Glutamatergic neuron (in vitro differentiated cells): ENCODE measurements at places on chromosomes 3 and 15.

- no peak for DNase-seq
These were observed 244.2 kb upstream of the CDIN1 start for GRCh38 chr15:36335224-36335623.

GRCh38 chr15:41207687-41208448, 22.7 kb downstream of the EXD1 start:
- DNase-seq = no peak

DNA sequence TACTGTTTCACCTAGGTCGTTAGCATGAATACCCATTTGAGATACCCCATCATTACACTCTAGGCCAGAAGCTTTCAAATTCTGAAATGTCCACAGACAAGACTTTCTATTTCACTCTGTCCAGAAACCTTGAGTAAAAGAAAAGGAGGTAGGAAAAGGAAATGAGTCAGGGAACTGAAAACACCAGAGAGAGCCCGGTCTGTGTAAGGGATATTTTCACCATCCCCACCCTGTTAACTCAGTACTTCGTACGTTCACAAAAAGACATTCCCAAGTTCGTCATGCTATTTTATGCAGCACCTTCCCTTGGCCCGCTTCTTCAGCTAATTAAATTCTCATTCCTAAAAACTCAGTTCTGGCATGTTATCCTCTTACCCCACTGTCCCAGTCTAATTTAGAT, 89.4 kb upstream of the SOX2 start:
- DNase-seq = no peak

DNA sequence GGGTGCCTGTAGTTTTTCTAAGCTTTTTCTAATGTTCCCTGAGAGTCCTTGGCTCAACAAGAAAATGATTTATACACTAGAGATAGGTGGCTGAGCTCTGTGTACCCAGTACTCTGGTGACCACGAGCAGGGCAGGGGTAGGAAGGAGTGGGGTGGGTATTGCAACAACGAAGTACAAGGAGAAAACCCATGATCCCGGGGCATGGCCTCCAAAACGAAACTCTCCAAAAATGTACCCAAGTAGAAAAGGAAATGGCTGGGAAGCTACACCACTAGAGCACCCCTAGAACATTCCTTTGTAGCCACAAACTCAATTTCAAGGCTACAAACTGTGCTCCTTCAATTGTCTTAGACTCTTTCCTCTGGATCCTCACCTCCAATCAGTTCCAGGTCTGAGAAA, 138.9 kb downstream of the DUT start:
- DNase-seq = no peak

- no peak for DNase-seq
These were observed 23.1 kb upstream of the MBNL1 start for GRCh38 chr3:152245498-152246170.

DNA sequence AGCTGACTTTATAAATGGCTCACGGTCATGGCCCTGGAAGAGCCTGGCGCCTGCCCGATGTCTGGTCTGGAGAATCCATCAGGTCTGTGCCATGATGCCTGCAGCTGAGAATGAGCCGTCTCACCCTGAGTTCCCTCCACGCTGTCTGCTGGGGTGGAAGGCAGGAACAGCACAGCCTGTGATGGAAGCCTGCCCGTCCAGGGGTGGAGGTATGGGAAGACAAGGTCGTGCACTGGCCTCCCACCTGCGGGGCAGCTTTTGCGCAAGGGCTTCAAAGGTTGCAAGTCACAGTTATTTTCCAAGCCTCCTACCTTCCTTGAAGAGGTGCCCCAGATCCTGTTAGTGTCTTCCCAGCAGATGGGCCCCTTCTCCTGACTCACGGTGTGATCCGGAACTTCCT, 275.5 kb downstream of the FAM43A start:
- no peak for DNase-seq

DNA sequence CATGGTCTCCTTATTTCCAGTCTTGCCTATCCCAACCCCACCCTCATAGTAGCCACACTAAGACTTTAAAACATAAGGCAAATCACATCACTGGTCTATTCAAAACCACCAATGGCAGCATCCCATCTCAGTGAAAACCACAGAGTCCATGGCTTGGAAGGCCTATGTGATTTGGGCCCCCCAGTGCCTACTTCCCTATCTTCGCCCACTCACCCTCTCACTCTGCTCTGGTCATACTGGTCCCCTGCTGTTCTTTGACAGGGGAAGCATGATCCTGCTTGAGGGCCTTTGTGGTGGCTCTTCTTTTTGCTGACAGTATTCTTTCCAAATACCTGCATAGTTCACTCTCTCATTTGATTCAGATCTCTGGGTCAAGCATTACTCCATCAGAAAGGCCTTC, 3.3 kb downstream of the GTF2A2 start:
- no peak for DNase-seq

DNA sequence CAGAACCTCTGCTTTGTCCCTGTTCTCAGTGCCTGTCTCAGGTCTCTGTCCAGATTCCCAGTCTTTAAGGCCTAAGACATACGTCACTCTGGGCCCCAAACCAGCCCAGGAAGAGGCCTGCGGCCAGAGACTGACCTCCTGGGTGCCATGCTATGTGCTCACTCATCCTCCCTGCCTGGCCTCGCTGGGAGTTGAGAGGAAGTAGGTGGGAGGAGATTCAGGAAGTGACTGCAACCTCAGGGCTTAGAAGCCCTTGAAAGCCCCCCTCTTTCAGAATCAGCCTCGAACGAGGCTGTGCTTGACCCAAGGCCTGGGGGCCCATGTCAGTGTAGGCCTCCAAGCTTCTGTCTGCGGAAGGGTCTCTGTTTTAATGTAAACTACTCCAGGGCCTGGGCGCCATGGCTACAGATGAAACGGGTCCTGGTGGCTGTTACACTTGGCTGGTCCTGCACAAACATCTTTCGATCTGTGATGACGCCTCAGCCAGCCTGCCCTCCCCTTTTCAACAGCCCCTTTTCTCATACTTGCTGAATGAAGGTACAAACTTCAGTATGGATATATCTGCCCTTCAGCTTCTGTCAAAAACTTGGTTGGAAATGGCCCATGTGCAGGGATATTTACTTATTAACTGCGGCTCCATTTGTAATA, 11.7 kb downstream of the RASGRF1 start:
- DNase-seq = no peak
